Right kidney (tissue), 9 donors: ENCODE measurements at places on chromosomes 11 and 22.

DNA sequence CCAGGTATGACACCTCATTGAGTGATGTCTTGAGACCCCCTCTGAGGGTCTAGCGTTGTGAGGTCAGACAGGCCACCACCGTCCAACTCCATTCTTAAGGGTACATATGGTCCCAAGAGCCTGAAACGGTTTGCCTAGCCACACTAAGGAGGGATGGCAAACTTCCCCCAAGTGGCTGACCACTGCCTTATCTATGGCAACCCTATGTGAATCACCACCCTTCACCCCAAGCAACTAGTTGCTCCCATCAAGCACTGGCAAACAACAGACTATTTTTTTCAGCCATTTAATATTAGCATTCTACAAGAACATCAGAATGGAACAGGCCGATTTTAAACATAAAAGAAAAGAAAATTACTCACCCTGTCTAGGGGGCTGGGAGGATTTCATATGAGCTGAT is 22.8 kb downstream of the THOC5 start:
- DNase-seq = no peak

GRCh38 chr22:32413719-32414118 is 1.7 kb upstream of the RTCB start:
- DNase-seq = no peak

GRCh38 chr11:58592760-58593472 is 14.1 kb downstream of the ZFP91 start:
- DNase-seq = no peak

GRCh38 chr11:76281558-76281906 is 75.2 kb upstream of the WNT11 start:
- no peak for DNase-seq

DNA sequence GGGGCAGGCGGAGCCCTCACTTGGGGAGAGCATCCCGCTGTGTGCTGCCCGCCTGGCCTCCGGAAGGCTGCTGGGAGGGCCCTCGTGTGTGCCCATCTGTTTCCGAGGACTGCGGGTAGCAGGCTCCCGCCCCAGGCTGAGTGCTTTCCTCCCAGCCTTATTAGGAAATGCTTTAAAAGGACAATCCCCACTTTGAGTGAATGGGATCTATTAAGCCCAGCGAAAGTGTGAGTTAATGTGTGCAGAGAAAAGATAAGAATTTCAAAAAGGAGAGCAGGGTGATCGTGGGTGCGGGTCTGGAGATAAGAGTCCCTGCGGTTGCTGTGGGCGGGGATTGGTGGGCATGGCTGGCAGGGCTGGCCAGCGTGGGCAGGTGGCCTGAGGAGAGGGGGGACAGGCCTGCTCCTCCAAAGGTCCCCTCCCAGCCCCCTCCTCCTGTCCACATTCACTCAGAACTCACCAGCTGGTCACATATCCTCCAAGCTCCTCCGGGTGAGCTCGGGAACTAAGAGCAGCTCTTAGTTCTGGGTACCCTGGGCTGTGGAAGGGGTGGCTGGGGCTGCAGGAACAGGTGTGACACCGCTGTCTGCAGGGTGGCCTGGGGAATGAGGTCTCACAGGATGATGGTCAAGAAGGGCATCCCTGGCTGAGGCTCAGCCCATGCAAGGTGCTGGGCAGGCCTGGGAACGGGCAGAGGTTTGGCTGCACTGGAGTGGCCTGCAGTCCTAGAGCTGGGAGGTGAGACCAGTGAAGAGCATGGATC is 1260.3 kb downstream of the BRD1 start:
- no peak for DNase-seq

GRCh38 chr11:35144136-35144741 is 5.3 kb downstream of the CD44 start:
- no peak for DNase-seq

DNA sequence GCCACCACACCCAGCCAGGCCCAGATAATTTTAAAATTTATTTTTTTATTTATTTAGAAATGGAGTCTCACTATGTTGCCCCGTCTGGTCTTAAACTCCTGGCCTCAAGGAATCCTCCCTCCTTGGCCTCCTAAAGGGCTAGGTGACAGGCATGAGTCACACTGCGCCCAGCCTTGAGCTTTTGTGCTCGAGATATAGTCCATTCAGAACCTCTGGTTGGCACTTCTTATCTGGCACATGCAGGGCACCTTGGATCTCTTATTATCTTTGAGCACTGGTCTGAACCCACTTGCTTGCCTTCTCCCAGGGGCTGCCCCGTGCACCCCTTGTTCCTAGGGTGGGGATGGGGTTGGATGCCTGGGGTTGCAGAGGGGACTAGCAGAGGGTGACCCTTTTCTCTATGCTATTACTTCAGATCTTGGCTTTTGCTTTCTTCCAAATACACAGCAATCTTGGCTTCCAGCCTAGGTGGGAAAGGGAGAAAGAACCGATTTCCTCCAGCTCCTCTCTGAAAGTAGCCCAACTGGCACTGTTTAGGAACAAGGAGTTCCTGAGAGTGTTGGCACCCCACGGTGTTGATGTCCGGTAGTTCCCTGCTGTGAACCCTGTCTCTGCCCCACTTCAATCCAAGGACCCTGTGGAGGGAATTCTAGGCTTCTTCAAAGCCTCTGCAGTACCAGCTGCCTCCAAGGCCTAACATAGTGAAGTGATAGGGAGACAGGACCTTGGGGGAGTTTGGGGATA is 1.3 kb upstream of the SLC3A2 start:
- DNase-seq = no peak

- DNase-seq = no peak
Observed at GRCh38 chr11:28606930-28607329, 498.7 kb downstream of the METTL15 start.

DNA sequence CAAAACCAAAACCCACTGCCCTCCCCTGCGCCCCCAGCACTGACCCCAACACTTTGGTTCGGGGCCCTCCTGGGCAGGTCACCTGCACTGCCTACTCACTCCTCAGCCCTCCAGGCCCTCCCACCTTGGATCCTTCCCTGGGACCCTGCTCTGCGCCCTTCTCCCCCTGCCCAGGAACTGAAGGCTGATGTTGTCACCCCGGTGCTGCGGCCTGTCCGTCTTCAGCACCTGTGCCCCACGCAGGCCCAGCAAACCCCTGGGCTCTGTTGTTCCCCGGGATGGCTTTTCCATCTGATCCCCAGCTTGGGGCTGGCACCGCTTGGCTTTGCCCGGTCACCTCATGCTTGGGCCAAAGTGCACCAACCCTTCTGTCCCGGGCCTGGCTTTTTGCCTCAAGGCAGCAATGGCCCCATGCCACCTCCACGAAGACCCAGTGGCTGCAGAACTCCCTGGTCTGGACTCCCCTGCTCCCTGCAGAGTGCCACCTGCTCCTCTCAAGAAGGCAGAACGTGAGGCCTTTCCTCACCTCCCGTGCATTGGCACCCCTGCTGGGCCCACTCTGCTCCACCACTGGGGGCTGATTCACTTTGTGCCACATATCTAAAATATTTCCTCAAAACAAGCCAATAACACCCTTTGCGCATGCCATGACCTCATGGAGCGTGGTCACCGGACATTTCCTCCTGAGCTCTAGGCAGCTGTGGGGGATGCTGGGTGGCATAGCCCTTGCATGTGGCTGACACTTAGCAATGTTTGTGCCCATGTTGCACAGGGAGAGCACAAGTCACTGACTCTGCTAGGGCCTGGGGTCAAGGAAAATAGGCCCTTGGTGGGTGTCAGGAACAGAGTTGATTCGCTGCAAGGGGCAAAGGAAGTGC is 8.8 kb downstream of the PPM1F start:
- no peak for DNase-seq

DNA sequence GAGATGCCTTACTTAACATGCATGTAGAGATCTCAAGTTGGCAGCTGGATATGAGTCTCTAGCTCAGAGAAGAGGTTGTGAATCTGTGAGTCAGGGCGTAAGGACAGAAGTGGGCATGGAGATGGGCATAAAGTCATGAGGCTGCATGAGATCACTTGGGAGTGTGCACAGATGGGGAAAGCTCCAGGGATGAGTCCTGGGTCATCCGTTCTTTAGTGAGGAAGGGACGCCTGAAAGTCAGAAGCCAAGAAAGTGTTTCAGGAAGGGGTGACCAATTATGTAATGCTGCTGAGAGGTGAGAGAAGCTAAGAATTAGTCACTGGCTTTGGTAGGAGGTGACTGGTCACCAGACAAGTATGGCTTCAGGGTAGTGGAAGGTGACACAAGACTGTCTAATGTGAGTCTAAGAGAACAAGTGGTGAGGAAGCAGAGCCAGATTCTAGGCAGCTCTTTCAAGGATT is 6.7 kb downstream of the ACP2 start:
- no peak for DNase-seq

DNA sequence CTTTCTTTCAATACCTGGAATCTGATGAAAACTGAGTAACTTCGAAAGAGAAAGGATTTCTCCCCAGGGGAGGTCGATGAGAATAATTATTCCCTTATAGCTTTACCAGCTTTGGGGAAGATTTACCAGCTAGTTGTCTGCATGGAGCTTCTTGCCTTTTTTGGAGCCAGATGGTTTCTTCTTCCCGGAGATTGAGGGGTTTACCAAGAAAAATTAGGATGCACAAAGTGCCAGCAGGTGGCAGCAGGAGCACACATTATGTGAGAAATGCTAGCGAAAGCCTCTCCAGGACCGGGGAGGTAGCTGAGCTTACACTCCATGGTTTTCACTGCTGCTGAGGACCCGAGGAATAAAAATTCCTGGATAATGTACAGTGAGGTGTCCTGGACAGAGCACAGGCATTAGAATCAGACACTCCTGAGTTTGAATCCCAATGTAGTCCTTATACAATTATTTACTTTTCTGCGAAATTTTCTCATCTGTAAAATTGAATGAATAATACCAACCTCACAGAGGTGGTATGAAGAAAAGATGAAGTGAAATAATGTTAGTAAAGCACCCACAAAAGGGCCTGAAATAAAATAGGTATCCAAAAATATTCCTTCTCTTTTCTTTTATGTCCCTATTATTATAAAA is 46.0 kb upstream of the PARVA start:
- DNase-seq = peak; percentile 56

- DNase-seq = no peak
Observed at GRCh38 chr22:35064664-35065063, 1.3 kb upstream of the ISX start.

- no peak for DNase-seq
Observed at GRCh38 chr11:126355926-126356897, 726 bp downstream of the ST3GAL4 start.

DNA sequence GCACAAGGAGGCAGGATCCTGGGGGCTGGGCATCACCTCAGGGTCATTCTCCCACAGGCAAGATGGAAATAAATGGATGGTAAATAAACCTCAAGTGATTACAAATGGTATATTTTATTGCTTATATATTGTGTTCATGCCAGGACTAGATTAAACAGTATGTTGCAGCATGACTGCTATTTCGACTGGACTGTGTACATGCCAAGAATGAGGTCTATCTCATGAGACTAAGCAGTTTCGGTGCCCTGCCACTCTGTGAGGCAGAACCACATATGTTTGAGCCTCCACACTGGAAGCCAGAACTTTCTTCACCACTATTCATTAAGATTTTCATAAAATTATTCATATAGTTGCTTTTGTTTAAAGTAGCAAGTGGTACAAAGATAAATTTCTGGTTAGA is 140.2 kb downstream of the DDX10 start:
- no peak for DNase-seq

- DNase-seq = no peak
Observed at GRCh38 chr22:19559956-19560355, 35.7 kb upstream of the CLDN5 start.

GRCh38 chr11:82986446-82986845 is 84.9 kb downstream of the DDIAS start:
- DNase-seq = no peak

- no peak for DNase-seq
Observed at GRCh38 chr22:44825310-44826150, 73.2 kb downstream of the ARHGAP8 start.

GRCh38 chr11:2185324-2186085 is 13.9 kb upstream of the TH start:
- no peak for DNase-seq

- DNase-seq = no peak
Observed at GRCh38 chr11:133559833-133560471, 27.7 kb upstream of the OPCML start.

GRCh38 chr11:111148121-111148520 is 97.4 kb upstream of the POU2AF2 start:
- no peak for DNase-seq
